ENCODE measurements at places on chromosomes 4 and X.

DNA sequence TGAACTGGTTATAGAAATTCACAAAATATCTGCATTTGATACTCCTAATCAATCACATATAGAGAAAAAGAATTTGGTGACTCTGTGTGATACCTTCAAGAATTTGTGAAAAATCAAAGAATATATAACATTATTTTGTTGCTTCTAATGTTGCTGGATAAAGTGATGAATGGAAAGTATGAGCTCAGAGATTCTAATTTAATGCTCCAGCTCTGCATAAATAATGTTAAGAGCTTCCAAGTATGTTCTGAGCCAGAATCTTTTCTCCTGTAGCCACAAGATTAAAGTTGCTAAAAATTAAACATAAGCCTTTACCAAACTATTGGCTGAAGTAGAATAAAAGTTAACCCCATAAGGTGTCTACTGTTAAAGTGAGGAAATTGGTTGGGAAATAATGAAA, 294.7 kb upstream of the CT83 start:
- DNase-seq: no peak

DNA sequence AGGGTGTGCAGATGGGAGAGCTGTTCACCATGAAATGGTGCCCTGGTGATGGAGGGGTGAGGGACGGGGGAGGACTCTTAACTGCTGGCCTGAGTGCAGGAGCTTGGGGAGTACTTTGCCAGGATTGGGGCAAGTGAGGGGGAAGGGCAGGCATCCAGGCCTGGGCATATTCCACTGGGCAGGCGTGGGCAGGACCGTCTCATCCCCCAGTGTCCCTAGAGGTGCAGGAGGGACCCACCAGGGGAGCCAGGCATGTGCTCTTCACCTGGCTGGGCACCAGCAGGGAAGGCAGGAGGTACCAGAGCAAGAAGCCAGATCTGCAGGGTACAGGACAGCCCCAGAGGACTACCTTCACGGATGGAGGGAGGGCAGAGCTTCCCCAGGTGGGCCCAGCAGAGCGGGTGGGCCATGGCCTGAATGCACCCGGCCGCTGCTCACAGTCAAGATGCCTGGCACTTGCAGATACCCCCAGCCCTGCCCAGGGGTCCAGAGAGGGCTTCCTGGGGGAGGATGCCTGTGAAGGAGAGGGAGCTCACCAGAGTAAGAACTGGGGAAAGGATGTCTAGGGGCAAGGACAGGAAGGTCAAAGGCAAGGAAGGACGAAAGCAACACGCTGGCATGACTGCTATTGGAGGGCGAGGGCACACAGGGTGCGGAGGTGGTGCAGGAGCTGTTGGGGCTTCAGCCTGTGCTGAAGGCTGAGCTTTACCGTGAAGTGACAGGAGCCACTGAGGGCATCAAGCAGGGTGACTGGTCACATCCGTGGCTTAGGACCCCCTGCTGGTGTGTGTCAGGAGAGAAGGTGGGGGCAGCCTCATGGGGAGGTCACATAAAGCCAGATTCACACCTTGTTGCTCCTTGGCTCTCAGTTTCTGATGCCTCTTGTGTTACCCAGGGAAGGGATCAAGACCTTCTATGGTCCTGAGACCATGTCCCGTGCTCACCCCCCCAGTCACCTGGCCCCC, 68.2 kb upstream of the NKX1-1 start:
- no peak for DNase-seq

DNA sequence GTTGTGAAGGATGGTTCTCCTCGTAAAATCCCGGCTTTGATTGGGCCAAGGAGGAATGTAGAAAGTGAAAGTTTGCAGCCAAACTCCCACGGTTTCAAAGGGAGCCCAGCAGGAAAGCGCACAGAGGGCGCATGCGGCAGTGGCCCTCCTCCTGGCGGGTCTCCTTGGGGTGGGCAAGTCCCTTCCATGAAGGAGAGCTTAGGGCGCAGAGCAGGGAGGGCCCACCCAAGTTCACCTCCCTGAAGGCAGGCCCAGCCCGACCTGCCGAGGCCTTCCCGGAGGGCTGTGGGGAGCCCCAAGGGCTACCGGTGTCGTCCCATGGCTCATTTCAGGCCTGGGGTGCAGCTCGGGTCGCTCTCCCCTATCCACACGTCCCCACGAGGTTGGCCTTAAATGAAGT, 2.0 kb downstream of the PDZD4 start:
- DNase-seq: no peak

DNA sequence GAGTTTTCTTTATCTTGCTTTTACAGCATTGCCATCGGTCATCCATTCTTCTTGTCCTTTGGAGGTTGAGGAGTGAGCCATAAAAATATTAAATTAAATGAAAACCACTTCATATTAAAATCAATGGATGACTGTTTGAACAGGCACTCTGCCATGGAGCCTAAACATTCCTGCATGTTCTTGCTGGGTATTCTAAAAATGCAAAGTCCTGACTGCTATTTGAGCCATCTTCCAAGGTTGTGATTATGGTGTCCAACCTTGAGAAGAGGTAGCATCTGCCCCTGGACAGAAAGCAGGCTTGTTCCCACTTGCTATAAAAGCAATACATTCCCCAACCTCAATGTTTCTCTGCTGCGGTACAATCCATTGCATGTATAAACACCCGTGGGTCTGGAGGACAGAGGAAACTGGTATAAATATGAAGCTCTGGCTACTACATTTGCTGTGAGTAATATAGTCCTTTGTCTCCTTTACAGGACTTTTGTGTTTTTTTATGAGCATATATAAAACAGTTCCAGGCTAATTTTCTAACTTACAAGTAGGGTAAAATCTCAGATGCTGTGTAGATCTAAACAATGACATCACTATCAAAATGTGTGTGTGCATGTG, 70.9 kb upstream of the FAT4 start:
- DNase-seq: no peak

GRCh38 chr4:610411-611261, 14.7 kb upstream of the PDE6B start:
- DNase-seq: no peak

DNA sequence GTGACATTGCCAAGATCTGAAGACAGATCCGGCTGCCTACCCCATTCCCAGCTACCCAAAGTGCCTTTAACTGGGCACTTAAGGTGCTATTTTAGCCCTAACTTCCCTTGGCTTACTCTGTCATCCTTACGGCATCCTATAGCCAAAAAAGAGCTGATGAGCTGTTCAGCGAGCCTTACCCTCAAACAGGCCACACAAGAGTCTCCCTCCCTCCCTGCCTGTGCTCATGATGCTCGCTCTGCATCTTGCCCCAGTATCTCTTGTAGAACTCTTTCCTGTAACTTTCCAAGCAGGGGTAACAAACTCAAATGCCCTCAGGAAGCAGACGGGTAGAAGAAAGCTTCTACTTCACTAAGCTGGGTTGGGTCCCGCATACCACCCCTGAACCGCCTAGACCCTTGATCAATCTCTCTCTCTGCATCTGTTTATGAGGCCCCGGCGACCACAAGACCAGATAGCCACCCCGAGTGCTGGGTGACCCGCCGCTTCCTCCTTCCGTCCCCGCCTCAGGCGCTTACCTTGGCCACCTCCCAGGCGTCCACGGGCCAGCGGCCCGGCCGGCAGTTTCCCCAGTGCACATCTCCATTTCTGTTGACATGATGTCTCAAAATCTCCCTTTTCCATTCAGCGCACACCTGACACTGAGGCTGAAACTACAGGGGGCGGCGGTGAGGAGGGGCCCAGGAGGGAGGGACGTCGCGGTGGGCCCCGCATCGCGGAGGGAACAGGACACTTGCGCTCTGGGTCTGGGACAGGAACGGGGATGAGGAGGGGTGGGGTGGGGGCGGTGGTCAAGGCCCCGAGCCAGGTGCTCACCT, 663 bp downstream of the CXorf38 start:
- peak; percentile 15 for DNase-seq

GRCh38 chr4:128390475-128390996, 102.9 kb upstream of the PGRMC2 start:
- no peak for DNase-seq

- DNase-seq: peak; percentile 17
Observed at GRCh38 chrX:32530802-32531403, 680.4 kb downstream of the DMD start.

DNA sequence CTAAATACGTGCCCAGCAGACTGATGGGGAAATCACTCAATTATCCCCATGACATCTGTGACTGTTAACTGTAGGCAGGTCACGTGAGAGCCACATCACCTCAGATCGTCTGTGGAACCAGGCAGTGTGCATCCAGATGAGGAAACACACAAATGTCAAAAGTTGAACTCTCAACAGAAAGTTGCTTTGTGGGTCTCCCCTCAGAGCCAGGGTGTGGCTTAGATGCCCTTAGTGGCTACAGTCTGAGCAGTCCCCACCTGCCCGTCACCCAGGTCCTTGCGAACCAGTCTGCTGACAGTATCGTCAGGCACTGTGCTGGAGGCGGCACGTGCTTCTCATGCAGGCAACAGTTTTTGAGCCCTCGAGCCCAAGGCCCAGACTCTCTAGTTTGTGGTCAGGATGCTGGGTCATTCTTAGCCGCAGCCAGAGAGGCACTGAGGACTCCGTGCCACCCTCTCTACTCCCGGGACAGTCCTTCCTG, 10.8 kb downstream of the TMEM187 start:
- DNase-seq: no peak

DNA sequence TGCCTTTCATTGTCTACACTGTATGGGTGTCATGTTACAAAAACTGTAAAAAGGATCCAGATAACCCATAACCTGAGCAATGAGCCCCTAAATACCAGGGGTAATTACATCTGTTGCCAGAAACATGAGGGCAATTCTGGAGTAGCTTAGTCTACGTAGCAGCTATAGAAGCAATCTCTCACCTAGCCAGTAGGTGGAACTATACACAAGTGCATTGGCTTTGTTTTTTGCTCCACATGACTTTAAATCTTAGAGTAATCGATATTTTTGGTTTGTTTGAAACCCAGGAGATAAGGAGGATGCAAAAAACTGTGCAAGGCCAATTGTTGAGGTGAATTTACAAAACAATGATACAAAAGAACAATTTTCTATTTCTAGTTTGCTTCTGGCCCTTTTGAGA, 57.5 kb downstream of the GPR82 start:
- DNase-seq: no peak

DNA sequence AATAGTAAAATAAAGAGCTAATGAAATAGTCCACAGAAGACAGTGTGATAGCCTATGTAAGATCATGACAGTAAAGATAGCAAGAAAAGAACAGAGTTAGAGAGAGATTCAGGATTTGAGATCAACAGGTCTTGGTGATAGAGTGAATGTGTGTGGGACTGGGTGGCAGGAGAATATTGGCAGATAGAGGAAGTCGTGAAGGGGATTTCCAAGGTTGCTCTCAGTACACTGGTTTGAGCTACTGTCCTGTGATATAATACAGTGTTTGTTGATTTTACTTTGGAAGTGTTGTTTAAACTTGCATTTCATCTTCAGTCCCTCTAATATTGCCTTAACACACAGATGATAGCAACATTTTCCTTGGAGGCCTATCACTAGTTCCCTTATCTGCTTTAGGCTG, 44.1 kb downstream of the DTHD1 start:
- no peak for DNase-seq

- DNase-seq: no peak
Observed at GRCh38 chrX:96449191-96449590, 235.5 kb upstream of the DIAPH2 start.

DNA sequence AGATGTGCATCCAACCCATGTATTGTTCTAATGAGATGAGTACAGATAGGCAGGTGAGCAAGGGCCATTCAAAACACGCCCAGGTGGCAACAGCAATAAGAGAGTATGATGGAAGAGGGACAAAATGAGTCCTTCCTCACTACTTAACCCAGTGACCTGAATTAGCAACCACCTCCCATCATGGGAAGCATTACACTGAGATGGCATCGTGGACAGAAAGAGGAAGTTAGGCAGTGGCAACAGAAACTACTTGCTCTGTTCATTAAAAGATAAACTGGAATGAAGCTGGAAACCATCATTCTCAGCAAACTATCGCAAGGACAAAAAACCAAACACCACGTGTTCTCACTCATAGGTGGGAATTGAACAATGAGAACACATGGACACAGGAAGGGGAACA, 17.2 kb downstream of the RXFP1 start:
- no peak for DNase-seq

DNA sequence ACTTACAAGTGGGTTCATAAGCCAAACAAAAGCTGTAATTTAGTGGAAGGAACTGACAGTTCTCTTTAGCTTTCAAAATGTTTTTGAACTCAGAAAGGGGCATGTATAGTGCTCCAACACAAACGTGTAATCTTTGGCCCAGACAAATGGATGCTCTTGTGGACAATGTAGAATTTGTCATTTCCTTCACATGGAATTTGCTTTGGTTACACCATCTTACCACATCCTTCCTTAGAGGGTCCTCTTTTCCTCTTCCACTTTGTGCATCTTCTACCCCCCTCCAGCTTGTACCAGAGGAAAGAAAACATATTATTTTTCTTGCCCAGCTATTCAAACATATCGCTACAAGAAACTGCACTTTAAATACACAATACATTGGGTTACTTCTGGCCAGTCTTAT, 42.4 kb downstream of the MEPE start:
- no peak for DNase-seq

DNA sequence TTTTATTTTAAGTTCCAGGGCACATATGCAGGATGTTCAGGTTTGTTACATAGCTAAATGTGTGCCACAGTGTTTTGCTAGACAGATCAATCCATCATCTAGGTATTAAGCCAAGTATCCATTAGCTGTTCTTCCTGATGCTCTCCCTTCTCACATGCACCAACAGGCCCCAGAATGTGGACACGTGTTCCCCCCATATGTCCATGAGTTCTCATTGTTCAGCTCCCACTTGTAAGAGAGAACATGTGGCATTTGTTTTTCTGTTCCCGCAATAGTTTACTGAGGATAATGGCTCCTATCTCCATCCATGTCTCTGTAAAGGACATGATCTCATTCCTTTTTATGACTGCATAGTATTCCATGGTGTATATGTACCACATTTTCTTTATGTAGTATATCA, 374.8 kb upstream of the FAT1 start:
- DNase-seq: no peak

GRCh38 chrX:104539081-104539480, 26.9 kb upstream of the IL1RAPL2 start:
- no peak for DNase-seq

- no peak for DNase-seq
Observed at GRCh38 chr4:139599594-139600374, 43.8 kb upstream of the SETD7 start.

- no peak for DNase-seq
Observed at GRCh38 chr4:32172761-32173160, 1452.6 kb downstream of the PCDH7 start.

DNA sequence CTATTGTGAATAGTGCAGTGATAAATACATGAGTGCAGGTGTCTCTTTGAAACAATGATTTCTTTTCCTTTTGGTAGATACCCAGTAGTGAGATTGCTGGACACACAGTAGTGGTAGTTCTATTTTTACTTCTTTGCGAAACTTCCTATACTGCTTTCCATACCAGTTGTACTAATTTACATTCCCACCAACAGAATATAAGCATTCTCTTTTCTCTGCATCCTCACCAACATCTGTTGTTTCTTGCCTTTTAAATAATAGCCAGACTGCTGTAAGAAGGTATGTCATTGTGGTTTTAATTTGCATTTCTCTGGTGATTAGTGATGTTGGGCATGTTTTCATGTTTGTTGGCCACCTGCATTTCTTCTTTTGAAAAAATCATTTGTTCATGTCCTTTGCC, 105.9 kb downstream of the COL4A6 start:
- DNase-seq: no peak

All from neuronal stem cell (in vitro differentiated cells).